Right cardiac atrium (tissue), 5 donors: ENCODE measurements at places on chromosomes 7 and 10.

GRCh38 chr7:75905785-75906604, 9.0 kb upstream of the POR start:
- DNase-seq = peak; percentile 87

DNA sequence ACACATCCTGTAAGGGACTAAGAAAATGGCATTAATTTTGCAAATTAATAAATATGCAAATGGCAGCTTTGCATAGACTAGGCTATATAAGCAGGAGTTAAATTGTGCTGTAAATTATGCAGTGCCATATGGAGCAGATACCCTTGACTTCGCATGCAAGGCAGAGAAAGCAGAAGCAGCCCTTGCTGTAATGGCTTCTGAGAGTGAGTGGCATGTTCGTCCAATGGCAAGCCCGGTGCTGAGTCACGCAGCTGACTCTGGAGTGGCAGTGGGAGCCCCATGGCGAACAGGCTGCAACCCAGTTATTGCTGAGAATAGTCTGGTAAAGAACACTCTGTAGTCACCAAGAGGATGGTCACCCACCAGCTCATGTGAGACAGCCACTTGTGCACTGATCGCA, 1186.5 kb downstream of the TYW1 start:
- no peak for DNase-seq

GRCh38 chr7:24229481-24230226, 54.3 kb upstream of the NPY start:
- no peak for DNase-seq

GRCh38 chr7:103856929-103857328, 132.5 kb downstream of the RELN start:
- DNase-seq = no peak

GRCh38 chr10:103111031-103111917, 81.8 kb downstream of the NT5C2 start:
- no peak for DNase-seq

- DNase-seq = no peak
These were observed 410.1 kb downstream of the SUGCT start for GRCh38 chr7:40544871-40545303.

GRCh38 chr10:132248455-132249225, 59.1 kb downstream of the STK32C start:
- DNase-seq = peak; percentile 85

DNA sequence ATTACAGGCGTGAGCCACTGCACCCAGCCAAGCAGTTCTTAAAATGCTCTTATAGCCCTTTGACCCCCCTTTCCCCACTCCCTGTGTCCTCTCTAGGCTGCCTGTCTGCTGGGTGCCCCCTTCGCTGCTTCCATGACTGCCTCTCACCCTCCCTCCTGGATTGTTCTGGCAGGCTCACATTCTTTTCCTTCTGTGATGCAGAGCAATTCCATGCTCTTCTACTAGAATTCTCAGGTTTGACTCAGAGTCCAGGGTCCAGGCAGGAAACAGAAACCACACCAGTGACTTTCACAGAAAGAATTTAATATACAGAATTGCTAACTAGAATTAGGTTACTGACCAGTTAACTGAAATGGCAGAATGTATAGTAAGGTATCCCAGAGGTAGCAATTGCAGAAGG, 244.8 kb downstream of the BAMBI start:
- DNase-seq = no peak

DNA sequence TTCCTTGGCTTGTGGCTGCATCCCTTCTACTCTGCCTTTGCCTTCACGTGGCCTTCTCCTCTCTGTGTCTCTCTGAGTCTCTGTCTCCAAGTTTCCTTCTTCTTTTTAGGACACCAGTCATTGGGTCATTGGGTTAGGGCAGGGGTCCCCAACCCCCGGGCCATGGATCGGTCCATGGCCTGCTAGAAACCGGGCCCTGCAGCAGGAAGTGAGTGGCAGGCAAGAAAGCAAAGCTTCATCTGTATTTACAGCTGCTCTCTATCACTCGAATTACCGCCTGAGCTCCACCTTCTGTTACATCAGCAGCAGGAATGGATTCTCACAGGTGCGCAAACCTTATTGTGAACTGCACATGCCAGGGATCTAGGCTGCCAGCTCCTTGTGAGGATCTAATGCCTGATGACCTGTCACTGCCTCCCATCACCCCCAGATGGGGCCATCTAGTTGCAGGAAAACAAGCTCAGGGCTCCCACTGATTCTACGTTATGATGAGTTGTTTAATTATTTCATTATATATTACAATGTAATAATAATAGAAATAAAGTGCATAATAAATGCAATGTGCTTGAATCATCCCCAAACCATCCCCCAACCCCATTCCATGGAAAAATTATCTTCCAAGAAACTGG, 47.9 kb upstream of the DOCK1 start:
- no peak for DNase-seq

DNA sequence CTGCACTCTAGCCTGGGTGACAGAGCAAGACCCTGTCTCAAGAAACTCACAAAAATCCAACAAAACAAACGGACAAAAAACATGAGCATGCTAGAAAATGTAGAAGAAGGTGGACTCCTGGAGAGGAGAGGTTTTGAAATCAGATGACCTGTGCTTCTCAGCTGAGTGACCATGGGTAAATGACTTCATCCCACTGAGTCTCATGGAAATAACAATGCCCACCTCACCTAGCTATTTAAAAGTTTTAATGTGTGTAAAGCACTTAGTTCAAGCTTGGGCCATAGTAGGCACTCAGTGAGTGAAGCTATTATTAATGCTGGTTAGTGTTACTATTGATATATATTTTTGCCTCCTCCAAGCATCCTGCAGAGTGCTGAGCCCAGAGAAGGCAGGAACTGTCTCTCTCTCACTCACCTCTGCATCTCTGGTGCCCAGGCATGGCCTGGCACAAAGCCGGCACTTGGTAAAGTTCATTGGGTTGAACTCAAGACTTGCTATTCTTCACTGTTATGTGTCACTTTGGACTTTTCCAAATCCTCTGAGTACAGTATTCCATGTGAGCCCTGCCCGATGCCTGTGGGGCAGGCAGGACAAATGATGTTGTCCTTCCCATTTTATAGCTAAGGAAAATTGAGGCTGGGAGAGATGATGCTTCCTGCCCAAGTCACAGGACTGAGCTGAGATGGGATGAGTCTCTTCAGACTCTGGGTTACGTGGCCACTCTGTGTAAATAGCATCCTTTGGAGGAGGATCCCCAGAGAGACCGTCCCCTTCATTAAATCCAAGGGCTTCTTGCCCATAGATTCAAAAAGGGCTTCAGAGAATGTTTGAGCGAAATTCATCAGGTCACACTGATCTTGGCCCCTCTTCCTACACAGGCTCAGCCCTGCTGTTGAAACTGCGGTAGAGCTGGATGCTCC, 81.4 kb upstream of the EMX2 start:
- no peak for DNase-seq

GRCh38 chr7:37046531-37047079, 322.3 kb upstream of the AOAH start:
- no peak for DNase-seq

- DNase-seq = no peak
These were observed 109.4 kb downstream of the FAM107B start for GRCh38 chr10:14665304-14665703.

DNA sequence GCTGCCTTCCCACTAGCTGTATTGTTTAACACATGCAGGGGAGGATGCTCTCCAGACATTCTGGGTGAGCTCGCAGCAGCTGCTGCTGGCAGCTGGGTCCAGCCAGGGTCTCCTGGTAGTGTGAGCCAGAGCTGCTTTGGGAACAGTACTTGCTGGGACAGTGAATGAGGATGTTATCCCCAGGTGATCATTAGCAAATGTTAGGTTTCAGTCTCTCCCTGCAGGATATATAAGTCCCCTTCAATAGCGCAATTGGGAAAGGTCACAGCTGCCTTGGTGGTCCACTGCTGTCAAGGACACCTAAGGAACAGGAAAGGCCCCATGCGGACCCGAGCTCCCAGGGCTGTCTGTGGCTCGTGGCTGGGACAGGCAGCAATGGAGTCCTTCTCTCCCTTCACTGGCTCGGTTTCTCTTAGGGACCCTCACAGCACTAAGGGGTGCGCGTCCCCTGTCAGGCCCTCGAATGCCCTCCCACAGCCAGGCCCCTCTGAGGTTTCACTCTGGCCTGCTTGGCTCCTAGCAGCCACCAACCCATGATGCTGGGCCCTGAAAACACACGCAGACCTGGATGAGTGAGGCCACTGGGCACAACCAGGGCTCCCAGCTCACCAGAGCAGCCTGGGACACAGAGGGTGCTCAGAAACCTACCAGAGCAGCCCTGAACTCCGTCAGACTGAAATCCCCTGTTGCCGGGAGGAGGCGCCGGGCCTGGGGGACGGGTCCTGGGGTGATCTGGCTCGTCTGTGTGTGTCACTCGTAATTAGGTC, 173.0 kb upstream of the LANCL2 start:
- no peak for DNase-seq

DNA sequence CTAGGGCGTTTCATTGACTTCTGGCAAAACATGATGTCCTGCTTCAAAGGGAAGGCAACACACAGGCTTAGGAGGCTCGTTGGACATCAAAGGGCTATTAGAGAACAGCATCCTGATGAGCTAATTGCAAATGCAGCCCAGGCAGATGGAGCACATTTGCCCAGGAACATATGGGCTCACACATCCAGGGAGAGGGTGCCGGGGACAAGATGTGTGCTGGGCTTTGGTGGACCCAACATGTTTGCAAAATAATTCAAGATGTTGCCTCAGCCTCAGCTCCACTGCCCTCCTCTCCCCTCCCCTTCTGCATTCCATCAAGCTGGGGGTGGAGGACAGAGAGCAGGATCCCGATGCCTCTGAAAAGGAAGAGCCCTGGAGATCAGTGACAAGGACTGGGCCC, 217.1 kb upstream of the ZMIZ1 start:
- no peak for DNase-seq

- peak; percentile 71 for DNase-seq
These were observed 77.9 kb downstream of the PCGF5 start for GRCh38 chr10:91298224-91298871.

- no peak for DNase-seq
These were observed 287.3 kb upstream of the LRRN3 start for GRCh38 chr7:110803602-110804143.

DNA sequence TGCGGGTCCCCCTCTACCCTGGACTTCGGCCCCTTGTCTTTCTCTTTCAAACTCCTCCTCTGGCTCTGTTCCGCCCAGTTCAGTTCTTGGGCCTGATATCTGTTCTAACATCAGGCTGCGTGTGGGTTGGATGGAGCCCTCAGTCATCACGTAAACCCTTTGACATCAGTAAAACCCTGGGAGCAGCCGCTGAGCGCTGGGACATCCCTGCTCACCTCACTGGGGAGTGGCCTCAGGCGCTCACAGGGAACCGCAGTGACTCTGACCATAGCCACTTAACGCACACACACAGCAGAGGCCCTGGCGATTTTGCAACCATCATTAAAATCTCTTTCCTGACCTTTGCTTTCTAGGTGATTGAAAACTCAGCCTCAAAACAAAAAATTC, 113.3 kb downstream of the CYTH3 start:
- DNase-seq = no peak

- DNase-seq = no peak
These were observed 55.7 kb downstream of the RALA start for GRCh38 chr7:39678930-39679709.

GRCh38 chr10:76257816-76258215, 826.4 kb downstream of the LRMDA start:
- no peak for DNase-seq

GRCh38 chr7:130875265-130875741, 141.3 kb upstream of the KLF14 start:
- DNase-seq = no peak

DNA sequence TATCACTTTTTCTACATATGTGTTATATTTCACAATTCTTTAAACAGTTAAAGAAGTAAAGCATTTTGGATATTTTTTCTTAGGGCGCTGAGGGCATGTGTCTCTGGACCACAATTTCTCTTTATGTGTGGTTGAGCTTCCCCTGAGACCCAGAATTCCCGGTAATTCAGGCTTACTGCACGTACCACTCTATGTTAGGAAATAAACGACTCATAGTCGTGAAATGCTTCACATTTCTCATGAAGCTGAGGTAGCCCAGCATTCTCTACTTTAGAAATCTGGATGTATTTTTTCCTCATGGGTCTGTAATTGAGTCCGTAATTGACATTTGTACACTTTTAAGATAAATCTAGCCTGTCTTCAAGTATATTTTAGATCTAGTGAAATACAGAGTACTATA, 170.6 kb downstream of the FZD1 start:
- DNase-seq = no peak

GRCh38 chr7:110719741-110720140, 371.2 kb upstream of the LRRN3 start:
- no peak for DNase-seq
